ENCODE measurements at places on chromosomes 3 and 15. TPM values are rescaled to one million over a fixed set of nuclear protein-coding genes. Genes with fewer than 3 reads are reported as not detected.

STAC gene
- total RNA-seq, result not detected

FRMD5 gene
- total RNA-seq, result 0.25 TPM

TMC3 gene
- not detected for total RNA-seq

RASGRP1 gene
- 116 TPM for total RNA-seq

SHC4 gene
- total RNA-seq, result 1.3 TPM

HYAL1 gene
- 0.07 TPM for total RNA-seq

CFAP91 gene
- total RNA-seq, result not detected

CLSTN2 gene
- not detected for total RNA-seq

CHRNA5 gene
- total RNA-seq, result 3.8 TPM

CTXND1 gene
- total RNA-seq, result not detected

ESYT3 gene
- 1.2 TPM for total RNA-seq

PPP1R14D gene
- not detected for total RNA-seq

TUBGCP5 gene
- total RNA-seq, result 23.4 TPM

SLC7A14 gene
- not detected for total RNA-seq

PLSCR2 gene
- 0.11 TPM for total RNA-seq

C3orf20 gene
- 0.20 TPM for total RNA-seq

DPPA2 gene
- total RNA-seq, result not detected

VGLL3 gene
- not detected for total RNA-seq

GPR176 gene
- total RNA-seq, result not detected

FAM3D gene
- not detected for total RNA-seq

CNTN6 gene
- not detected for total RNA-seq

LDHAL6B gene
- not detected for total RNA-seq

CADPS gene
- total RNA-seq, result not detected

SAMMSON gene
- total RNA-seq, result not detected

NRG4 gene
- total RNA-seq, result not detected

RHOV gene
- total RNA-seq, result 0.09 TPM

Measured in T-helper 2 cell treated with Interferon-gamma antibody and Interleukin-4, amounts not matched to agents 100 ng/mL and 5 ng/mL, for 36 hours (primary cell).